ENCODE measurements at places on chromosomes 1 and 21.
A peak's percentile ranks its signal among the peaks of the same experiment; 100 is the strongest.

DNA sequence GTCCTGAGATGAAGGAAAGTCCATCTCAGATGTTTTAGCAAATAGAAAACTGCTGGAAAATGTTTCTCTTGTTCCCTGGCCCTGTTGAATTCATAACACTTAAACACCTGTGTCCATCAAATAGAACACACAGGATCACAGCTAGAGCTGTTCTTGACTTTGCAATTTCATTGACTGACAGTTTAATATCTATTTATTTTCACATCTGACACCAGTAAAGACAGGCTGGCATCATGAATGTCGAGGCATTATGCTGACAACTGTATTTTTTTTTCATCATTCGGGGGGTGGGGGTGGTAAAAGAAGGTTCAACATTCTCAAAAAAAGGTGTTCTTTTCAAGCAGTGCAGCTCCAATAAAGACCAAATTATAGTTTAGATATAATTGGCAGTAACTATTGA is 591.2 kb upstream of the PTBP2 start:
- no peak for DNase-seq

DNA sequence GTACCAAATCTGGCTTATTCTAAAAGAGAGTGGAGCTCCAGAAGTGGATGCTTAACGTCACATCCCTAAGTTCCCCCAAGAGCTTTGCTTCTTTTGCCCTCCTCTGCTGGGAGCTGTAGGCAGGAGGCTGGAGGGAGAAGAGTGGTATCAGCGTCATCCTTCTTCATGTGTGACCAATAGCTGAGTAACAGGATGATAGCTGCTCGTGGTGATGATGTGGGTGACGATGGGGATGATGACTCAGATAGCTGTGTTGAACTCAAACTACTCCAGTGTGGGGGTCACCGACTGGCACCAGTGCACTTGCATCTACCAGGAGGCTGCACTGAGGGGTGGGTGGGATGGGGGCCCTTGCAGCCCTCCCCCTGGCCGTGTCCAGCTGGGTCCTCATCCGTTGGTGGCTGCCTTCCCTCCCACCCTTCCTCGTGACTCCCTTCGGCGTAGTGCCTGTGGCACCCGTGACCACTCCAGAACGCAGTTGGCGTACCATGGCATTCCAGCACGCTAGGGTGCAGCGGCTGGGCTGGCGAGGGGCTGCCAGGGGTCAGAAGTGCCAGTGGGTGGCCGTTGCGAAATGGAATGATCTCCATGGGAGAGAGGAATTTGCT is 1.1 kb downstream of the IGFN1 start:
- peak; percentile 77 for DNase-seq

DNA sequence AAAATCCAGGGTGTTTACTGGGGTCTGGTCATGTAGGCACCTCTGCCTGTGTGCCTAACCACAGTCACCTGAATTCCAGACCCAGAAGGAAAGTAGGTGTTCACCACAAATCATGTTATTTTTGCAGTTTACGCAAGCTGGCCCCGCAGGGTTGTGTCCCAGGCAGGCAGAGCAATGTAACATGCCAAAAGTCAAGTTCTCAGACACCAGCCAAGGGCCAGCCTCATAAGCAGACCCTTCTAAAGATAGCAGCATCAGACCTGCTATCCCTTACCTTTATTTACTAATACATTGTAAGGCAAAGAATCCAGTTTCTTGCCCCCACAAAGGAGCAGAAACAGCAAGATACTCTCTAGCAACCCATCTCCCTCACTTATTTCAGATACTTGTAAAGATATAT is 83.0 kb downstream of the GPR161 start:
- DNase-seq: no peak

DNA sequence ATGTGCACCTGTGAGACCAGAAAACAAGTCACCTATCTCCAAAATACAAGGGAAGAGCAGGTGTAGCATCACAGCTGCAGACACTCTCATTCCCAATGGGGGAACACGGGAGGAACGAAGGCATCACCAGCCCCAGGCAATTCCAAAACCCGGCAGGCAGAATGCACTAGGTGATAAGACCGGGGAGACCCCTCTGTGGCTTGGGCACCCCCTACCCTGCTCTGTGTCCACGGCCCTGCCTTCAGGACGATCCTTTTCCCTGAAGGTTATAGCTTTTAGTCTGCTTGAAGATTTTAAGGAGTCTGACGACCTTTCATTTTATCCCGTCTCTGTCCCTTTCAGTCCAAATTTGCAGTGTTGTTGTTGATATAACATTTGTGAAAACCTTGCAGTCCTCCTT is 19.2 kb downstream of the TRPM2 start:
- DNase-seq: no peak

DNA sequence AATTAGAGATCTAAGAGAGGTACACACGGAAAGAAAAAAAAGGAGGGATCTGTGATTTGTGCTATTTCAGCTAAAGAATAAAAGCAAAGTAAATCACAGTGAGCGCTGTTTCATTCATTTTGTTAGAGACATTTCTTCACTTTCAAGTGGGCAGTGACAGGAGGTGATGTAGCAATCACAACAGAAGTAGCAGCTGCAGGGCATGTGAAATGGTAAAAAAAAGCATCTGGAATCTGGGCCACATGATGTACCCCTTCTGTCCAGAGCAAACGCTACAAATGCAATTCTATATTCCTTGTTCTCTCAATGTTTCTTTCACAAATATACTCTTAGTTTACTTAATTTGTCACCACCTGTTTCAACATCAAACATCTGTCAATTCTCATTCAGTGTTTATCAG is 786.5 kb downstream of the LRRIQ3 start:
- DNase-seq: no peak

GRCh38 chr1:15290382-15290781 is 43.4 kb downstream of the FHAD1 start:
- DNase-seq: peak; percentile 23

- DNase-seq: no peak
These were observed 152.2 kb upstream of the KRTAP19-8 start for GRCh38 chr21:31190516-31190915.

DNA sequence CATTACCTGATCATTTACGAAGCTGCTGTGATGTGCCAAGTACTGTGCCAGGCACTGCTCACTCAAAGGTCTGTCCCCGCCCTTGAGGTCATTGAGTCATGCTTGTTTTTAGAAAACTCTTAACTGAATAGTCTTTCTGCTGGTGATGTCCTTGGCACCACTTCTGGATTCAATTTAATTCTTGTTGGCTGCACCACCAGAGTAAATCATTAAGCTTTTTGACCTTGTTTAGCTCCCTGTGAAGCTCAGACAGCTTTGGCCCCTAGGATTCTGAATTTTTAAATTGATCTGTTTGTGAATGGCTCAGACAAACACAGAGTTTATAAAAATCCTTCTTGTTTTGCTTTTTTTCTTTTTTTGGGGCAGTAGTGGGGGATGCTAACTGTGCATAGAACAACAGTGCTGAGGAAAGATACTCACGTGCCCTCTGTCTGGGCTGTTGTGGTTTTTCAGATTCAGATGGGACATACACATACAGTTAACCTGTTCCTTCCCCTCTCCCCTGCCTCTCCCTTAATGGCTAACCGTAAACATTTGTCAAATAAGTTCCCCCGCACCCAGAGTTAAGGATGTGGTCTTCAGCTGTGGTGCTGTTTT is 67.6 kb downstream of the MTR start:
- DNase-seq: no peak

DNA sequence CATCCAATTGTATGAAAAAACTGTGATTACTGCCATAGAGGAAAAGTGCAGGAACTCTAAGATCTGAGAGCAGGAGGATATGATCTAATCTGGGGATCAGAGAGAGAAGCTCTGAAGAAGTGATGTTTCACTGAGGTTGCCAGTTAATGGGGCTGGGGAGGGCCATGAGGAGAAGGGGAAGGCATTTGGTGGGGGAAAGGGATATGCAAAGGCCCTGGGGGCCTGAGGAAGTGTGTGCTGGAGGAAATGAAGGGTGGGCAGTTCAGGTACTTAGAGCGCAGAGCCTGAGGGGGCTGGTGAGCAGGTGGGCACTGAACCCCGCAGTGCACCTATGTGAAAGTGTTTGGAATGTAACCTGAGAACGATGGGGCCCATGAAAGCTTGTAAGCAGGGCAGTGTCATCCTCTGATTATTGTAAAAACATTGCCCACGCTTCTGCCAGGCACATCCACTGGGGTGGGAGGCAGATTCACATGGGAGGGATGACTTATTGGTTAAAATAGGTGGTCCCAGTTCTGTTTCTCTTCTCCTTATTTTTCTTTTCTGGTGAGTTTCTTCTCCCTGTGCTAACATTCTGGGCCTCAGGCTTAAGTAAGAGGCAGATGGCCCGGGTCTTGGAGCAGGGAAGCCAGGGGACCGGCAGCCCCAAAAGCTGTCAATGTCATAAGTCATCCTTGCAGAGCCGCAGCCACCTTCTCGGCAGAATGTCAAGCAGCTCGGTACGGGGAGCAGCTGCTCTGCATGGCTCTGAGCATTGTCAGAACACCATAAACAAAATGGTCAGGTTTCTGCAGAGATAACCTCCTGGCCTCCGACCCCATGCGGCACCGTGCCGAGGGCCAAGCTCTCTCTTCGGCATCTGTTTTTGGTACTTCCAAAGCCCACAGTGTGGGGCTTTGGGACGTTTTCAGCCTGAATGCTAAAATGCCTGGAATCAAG is 492.0 kb upstream of the VAMP3 start:
- no peak for DNase-seq

DNA sequence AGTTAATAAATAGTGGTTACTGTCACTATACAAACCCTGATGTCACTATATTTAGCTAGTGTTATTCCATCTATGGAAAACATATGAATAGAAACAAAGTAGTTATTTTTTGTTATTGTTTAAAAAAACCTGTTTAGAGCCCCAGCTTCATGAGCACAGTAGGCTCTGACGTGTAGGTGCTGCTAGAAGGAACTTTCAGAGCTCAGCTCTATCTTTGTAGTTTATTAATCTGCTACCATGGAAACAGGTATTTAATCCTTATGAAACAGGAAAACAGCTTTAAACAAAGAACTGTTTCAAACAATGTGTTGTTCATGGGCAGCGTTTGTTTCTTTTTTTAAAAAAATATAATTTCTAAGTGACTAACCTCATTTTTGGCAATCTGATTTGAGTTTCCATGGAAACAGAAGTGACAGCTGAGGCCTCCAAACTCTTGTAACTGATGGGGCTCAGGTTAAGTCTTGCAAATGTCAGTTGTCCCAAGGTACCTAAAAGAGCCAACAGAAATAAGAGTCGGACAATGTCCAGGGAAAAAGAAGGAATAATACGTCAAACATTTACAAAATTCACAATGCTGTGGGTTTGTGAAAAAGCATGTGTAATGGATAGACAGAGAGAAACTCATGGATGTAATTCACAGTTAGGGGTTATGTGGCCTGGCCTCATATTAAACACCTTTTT is 162.0 kb upstream of the C21orf91 start:
- no peak for DNase-seq

DNA sequence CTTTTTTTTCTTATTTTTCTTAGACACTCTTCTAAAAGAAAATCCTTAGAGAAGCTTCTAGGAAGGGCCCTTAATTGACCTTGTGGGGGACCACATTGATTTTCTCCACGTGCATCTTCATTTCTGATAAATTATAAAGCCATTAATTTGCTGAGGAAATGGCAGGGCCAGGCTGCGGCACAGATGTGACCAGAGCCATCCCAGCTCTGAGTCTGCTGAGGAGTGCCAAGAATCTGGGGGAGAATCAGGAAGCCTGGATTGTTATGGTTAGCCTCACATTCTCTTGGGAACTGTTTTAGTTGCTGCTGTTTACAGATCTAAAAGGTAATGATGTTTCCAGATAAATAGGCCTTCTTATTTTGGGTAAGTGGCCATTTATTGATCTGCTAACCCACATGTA is 16.2 kb downstream of the PROX1 start:
- no peak for DNase-seq

- no peak for DNase-seq
These were observed 55.8 kb upstream of the PRDX6 start for GRCh38 chr1:173421286-173421685.

DNA sequence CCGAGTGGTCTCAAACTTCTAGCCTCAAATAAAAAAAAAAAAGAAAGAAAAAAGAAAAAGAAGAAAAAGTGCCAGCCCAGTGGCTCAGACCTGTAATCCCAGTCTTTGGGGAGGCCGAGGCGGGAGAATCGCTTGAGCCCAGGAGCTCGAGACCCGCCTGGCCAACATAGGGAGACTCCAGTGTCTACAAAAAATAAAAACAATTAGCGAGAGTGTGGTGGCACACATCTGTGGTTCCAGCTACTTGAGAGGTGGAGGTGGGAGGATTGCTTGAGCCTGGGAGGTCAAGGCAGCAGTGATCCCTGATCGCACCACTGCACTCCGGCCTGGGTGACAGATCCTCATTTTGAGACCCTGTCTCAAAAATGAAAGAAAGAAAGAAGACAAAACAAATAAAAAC is 1.4 kb upstream of the PTGFRN start:
- no peak for DNase-seq

DNA sequence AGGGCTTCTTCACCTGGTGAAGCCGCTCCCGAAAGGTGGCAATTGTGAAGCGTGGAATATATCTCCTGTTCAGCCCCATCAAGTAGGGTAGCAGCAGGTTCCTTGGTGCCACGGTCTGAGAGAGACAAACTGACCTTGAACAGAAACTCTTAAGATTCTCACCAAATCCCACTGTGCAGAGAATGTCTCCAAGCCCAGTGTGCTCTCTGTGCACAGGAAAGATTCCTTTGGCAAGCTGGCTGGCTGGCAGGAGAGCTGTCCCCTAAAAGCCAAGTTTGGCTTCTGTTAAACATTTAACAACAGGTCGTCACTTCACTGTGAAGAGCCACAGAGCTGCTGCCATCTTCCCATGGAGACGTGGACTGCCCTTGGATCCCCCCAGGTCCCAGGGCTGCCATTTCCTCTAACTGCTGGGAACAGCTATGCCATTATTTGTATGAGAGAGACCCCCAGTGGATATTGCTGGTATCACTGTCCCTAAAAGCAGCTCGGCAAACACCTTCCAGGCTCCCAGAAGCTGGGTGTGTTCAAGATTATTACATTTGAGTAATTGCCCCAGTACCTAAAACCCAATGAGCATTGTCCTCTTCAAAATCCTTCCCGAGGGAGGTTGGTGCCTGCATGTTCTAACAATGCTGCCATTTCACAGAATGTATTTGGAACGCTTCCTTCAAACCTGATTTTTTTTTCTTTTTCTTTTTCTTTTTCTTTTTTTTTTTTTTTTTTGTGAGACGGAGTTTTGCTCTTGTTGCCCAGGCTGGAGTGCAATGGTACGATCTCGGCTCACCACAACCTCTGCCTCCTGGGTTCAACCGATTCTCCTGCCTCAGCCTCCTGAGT is 71.8 kb downstream of the CD58 start:
- no peak for DNase-seq

- no peak for DNase-seq
These were observed 43.2 kb downstream of the NEK2 start for GRCh38 chr1:211632117-211632807.

GRCh38 chr1:24089027-24089742 is 22.8 kb downstream of the MYOM3 start:
- no peak for DNase-seq

DNA sequence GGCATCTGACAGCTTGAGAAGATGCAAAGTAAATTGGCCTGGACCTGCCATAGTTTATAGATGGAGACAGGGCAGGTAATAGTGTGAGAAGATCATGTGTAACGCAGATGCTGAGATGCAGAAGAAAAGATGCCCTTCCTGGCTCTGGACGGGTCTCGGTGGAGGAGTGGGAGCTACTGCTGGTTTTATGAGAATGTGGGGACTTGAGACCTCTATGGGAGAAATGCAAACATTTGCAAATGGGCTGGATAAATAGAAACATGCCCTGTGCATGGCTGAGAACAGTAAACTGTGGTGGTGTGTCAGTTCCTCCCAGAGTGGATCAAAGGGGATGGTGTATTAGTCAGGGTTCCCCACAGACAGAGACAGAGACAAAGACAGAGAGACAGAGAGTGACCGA is 21.9 kb downstream of the UBASH3A start:
- no peak for DNase-seq

All from fibroblast of skin of left quadriceps (primary cell).